ENCODE measurements at places on chromosomes 16 and 17. TPM values are rescaled to one million over a fixed set of nuclear protein-coding genes. Genes with fewer than 3 reads are reported as not detected.

The KRTAP2-2 gene
- polyA plus RNA-seq: not detected

The C16orf46 gene
- 1.9 TPM for polyA plus RNA-seq

The ATXN1L gene
- polyA plus RNA-seq: 37.0 TPM

The TBC1D3G gene
- polyA plus RNA-seq: not detected

The CCL4 gene
- polyA plus RNA-seq: 0.52 TPM

The KRT40 gene
- not detected for polyA plus RNA-seq

The CBX4 gene
- 11.9 TPM for polyA plus RNA-seq

The ST6GALNAC2 gene
- 13.8 TPM for polyA plus RNA-seq

The KRTAP16-1 gene
- not detected for polyA plus RNA-seq

The CPSF4L gene
- not detected for polyA plus RNA-seq

The ABAT gene
- polyA plus RNA-seq: 66.0 TPM

The EME1 gene
- 10.6 TPM for polyA plus RNA-seq

The SLC6A2 gene
- polyA plus RNA-seq: 0.16 TPM

The CALB2 gene
- polyA plus RNA-seq: 0.69 TPM

The IL17C gene
- 0.14 TPM for polyA plus RNA-seq

The PSMD11 gene
- 107 TPM for polyA plus RNA-seq

The OTOA gene
- 0.22 TPM for polyA plus RNA-seq

The GPR142 gene
- polyA plus RNA-seq: not detected

The TMEM132E gene
- 3.2 TPM for polyA plus RNA-seq

The WNT9B gene
- 16.9 TPM for polyA plus RNA-seq

The MATCAP1 gene
- 24.3 TPM for polyA plus RNA-seq

DNA sequence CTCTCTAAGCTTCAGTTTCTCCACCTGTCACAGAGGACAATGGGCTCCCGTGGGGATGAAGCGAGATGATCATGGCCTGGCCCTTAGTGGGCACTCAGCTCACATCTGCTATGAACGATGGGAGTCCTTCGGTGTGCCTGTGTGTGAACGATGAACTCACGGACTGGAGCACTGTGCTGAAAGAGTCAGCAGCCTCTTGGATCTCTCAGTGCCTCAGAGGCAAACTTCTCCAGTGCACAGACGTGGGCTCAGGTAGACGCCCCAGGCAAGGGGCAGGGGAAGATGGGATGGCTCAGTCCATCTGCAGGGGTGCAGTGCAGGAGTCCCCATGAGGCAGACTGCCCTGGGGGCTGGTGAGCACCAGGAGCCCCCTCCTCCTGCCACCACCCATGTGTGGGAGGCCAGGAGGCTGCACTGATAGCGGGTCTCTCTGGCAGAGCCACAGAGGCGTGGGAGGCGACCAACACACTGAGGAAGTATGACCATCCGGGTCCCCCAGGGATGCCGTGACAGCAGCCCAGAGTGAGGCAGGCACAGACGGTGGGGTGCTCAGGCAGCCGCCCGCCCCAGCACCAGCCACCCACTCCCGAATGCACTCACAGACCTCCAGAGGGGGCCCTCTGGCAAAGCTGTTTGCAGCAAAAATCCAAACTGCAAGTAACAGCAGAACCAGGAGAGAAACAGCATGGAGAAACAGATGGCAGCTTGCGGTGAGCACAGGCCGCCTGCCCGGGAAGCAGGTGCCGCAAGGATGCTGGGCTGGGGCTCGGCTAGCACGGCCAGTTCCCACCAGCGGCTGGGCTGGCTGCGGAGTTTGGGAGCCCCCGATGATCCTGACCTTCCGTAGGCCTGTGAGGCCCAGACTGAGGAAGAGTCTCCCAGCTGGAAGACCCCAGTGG is 82.7 kb downstream of the RPH3AL start:
- no peak for DNase-seq

DNA sequence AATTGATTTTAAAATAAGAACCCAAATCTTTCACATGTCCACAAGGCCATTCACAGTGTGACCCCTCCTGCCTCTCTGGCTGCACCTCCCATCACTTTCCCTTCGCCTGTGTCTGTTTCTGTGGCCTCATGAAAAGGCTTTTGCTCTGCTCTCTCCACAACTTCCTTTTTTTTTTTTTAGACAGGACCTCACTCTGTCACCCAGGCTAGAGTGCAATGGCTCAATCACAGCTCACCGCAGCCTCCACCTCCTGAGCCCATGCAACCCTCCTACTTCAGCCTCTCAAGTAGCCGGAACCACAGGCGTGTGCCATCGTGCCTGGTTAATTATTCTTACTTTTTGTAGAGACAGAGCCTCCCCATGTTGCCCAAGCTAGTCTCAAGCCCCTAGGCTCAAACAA is 197.1 kb downstream of the ABCC12 start:
- DNase-seq: no peak

DNA sequence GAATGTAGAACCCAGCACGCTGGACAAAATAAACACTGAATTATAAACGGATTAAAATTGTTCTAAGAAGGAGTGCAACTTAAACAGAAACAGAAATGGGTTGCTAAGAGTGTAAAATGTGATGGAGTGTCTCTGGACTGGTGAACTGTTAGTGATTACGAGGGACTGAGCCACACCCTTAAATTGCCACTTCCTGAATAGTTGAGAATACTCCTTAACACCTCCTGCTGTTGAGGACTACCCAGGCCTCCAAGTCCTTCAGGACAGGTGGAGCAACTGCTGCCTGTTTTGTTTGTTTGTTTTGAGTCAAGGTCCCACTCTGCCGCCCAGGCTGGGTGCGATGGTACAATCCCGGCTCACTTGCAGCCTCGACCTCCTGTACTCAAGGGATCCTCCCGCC is 25.8 kb upstream of the IRF8 start:
- no peak for DNase-seq

DNA sequence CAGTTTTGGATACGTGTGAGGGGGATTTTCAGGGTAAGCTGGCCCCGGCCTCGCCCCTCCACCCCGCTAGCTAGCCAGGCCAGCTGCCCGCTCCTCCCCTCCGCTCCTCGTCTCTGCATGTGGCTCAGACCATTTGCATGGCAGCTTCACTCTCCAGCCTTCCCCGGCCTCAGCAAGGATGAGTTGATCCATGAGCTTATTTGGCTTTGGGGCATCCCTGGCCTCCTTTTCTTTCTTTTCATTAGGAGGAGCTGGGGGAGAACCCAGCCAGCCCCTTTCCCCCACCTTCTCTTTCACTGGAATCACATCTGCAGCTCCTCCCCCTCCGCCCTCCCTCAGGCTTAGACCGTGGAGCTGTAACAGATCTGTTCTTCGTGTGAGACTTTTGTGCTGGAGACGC is 30.7 kb downstream of the ELAC2 start:
- no peak for DNase-seq

GRCh38 chr16:29978564-29979270 is 5.0 kb downstream of the TAOK2 start:
- no peak for DNase-seq

DNA sequence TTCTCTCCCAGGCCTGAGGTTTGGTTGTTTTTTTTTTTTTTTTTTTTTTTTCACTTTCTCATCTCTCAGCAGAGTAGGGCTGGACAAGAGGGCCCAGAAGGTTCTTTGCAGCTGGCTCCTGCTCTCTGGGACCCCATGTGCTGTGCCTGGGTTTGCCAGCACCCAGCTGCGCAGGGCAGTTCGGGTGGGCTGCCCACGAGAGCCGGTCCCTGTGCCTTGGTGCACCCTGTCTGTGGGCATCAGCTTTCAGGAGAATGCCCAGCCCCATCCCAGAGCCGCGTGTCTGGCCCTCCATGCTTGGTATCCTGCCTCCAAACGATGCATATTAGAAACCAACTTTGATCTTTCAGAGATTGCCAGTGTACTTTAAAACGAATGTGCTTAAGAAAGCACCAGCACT is 15.0 kb upstream of the GSE1 start:
- no peak for DNase-seq

- DNase-seq: no peak
Observed at GRCh38 chr17:49523706-49524472, 28.8 kb downstream of the NGFR start.

DNA sequence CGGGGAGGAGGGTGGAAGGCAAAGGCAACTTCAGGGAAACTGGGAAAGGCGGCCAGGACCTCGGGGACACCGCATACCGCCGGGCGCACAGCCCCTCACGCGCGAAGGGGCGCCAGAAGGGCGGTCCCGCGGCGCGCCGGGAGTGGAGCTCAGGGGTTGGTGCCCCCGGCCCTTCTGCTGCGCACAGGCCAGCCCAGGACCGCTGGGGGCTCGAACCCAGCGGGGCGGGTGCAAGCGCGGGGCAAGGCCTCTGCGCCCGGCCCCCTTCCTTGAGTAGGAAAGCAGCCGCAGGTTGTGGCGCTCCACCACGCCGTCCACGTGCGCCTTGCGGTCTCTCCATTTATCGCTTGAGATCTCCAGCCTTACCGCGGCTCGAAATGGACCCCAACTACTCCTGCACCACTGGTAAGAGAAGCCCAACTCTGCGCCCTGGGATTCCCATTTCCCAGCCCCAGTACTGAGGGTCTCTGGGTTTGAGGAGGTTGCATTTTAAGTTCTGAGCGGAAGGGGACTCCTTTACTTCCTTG is 3.0 kb upstream of the MT1A start:
- no peak for DNase-seq

- DNase-seq: peak; percentile 76
Observed at GRCh38 chr17:44689477-44690217, at the start of gene CCDC43. Gene CCDC43, minus strand, starts transcription at chr17:44689776. Its CDS starts 23 bp downstream, at chr17:44689753.

DNA sequence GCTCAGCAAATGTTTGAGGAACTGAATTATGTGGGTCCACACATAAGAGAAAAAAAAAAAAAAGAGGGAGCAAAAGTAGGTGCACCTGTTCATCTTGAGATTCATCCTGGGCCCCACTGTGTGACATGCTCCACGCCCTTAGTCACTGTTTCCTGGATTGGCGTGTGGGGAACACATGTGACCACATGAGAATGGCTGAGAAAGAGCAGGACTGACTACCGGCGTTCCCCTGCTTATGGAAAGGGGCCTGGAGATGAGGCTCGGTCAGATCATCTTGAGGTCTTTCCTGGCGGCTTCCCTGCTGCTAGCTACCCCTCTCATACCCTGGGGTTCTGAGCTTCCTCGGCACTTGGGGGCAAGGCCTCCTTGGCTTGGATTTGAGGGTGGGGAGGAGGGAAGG is 3.9 kb downstream of the DEXI start:
- DNase-seq: no peak

GRCh38 chr17:72446525-72447250 is 325.9 kb downstream of the SOX9 start:
- DNase-seq: no peak

GRCh38 chr17:1244606-1245012 is 25.6 kb upstream of the BHLHA9 start:
- no peak for DNase-seq

GRCh38 chr16:27182906-27183405 is 20.4 kb upstream of the KDM8 start:
- no peak for DNase-seq

DNA sequence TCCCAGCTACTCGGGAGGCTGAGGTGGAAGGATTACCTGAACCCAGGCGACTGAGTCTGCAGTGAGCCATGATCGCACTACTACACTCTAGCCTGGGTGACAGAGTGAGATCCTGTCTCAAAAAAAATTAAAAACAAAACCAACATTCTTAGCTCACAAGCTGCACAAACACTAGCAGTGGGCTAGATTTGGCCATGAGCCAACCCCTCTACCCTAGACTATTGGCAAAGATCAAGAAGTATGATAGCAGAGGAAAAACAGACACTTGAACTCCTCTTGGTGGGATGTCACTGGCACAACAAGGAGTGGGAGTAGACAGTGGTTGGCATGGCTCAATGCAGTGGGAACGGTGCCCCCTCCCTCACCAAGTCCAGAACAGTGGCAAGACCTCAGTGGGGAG is 19.6 kb upstream of the RIPOR1 start:
- no peak for DNase-seq

DNA sequence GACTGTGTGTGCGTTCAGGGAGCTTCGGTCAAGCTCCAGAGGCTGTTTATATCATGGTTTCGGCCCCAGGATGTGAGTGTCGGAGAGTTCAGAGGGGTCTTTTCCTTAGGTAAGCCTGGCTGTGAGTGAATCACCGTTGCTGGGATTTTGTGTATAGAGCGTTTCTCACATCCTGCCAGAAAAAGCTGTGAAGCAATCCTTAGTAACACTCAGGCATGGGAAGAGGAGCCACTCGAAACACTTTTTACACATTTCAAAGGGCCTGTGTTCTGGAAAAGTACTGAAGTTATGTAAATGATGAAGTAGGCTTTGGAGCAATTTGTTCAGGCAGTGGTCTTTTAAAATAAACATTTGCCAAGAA is 662 bp downstream of the PGS1 start:
- DNase-seq: no peak

DNA sequence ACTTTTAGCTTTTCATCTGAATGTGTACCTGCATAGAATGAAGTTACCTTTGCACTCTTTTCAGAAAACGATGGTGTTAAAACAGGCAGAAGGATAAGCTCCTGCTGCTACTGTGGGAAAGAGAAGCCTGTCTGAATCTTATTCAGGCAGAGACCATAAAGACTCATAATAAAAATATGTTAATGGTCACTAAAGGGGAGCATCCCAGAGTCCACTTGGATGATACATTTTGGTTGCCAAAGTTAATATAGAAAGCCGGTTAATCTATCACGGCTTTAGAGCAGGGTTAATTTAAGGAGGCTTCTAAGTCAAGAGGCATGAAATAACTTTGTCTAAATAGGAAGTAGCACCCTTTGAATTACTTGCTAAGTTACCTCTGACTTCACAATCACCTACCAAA is 2.9 kb downstream of the MARCHF10 start:
- DNase-seq: no peak

DNA sequence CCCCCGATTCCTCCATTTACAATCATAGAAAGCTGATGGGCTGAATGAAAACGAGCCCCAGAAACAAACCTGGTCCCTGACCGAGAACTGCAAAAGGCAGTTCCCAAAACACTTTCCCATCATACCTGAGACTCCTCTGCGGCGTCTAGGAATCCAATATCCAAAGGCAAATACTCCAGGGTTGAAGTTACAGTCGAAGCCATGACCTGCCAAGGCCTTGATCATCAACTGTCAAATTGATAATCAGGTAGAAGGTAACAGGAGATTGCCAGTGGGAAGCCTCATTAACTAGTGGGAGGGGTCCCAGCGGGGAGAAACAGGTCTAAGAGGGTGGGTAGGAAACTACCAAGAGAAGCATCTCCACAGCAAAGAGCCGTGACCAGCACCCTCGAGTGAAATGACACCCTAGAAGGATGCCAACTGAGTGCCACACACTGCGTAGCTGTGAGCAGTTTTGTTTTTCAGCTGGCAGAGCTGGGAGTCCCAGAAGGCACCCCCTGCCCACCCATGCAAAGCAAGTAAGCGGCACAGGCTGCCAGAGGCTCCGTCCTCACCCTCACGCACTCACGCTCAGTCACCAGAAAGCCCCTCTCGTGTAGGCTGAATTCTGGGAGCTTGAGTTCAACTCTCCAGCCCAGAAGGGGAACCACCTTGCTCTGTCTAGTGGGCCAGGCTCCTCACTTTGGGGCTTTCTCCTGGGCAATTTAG is 146.1 kb downstream of the GAS7 start:
- DNase-seq: no peak

GRCh38 chr17:64773386-64773835 is 111.3 kb upstream of the SMURF2 start:
- no peak for DNase-seq

DNA sequence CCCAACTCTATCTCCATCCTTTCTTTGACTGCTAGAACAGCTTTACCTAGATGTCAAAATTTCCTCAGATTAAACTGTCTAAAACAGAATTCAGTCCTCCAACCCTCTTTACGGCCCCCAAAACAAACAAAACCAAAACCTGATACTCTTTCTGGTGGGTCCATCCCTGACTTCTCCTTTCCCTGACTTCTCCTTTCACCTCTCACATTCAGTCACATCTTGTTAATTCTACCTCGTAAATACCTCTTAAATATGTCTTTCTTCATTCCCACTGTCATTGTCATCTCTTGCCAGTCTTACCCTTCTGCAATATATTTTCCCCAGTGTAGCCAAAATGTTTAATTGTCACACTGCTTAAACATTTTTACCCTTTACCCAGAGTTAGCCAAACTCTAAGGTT is 4.6 kb downstream of the PPM1E start:
- DNase-seq: no peak

- no peak for DNase-seq
Observed at GRCh38 chr17:20273741-20274500, 193.4 kb downstream of the LGALS9B start.

Measured in left renal cortex interstitium (tissue), 4 donors.